Activated T-helper 1 cell treated with Interleukin-2 at 50 U/mL for 16 hours (primary cell): ENCODE measurements at places on chromosomes 6 and 20.

- no peak for DNase-seq
These were observed 190.6 kb downstream of the MANEA start for GRCh38 chr6:95767897-95768463.

DNA sequence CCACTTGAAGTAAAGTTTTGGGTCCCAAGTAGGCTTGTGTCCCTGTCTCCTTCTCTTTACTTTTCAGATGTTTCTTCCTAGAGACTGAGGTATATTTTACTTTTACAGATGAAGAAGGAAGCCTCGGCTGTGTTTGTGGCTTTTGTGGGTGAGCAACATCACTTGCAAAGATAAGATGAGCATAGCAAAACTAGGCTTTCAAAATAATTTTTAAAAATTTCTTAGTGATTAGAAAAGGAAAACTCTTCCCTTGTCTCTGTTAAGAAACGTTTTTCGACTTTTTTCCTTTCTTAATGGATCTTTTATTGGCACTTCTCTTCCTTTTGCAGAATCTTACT, 7.6 kb downstream of the PTPN1 start:
- no peak for DNase-seq

GRCh38 chr6:165218829-165219228, 90.6 kb downstream of the C6orf118 start:
- no peak for DNase-seq

DNA sequence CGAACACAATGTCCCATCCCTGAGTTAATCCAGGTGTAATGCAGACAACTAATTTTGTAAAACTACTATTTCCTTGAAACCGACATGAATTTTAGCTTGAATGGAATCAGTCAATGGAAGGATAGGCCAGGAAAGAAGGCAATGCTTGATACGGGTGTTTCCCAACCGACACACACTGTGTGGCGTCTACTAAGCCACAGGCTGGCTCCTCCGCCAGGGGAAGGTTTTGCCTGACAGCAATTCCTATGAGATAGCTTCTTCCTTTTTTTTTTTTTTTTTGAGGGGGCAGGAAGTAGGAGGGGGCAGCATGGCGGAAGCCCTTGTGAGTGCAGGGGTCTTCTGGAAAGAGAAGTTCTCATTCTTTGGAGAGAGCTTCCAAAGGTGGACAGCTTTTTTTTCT, 12.0 kb upstream of the LAMA4 start:
- no peak for DNase-seq

DNA sequence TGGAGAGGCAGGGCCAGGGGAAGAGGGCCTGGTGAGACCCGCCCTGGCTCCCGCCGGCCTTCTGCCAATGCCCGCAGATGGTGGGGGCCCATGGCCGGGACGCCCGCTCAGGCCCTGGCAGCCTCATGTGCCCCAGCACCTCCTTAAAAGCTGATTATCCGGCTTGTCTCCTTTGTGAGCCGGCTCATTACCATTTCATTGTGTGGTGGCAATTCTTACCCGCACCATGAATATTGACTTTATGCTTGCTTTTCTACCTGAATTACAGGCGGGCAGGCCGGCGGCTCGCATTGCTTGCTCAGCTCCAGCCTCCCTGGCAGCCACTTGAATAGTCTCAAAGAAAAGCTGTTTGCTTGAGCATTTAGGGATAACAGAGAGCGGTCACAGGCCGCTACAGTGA, 120.0 kb upstream of the JAG1 start:
- no peak for DNase-seq

DNA sequence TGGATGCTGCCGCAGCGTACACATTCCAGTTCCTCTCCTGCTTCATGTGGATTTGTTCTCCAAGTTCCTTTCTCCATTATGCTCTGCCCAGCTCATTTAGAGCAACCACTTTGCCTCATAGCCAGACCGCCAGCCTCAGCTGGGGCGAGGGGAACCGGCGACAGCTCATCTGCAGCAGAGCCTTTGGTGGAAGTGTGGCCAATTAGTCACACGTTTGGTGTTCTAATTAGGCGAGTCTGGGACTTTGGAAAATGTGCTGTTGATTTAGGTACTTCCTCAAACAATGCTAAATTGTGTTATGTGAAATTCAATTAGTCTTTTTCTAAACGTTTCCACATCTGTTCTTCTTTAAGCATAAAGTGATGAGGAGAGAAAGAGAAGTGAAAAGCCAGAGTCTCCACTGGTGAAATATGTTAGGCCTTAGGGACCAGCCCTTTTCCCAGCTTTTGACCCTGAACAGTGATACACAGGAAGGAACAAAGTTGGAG, 217.9 kb downstream of the TBX18 start:
- DNase-seq = no peak

- DNase-seq = no peak
These were observed 58.9 kb downstream of the IPCEF1 start for GRCh38 chr6:154297721-154298120.

- DNase-seq = peak; percentile 30
These were observed 92.0 kb upstream of the PRDM1 start for GRCh38 chr6:105994118-105994590.

DNA sequence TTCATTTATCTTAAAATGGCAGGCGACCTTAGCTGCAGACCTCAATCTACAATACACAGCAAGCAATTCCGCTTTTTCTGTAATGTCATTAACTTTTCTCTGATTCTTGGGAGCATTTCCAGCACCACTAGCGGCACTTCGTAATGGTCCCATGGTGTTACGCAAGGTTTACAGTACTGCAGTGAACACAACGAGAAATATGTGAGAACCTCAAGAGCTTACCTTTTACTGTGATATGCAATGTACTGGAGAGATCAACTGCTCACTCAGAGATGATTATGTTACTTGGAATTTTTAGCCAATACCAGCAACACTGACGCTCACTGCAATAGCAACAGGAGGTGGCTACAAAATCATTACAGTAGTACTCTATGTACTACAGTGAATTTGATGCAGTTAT, 2.8 kb upstream of the CEP43 start:
- DNase-seq = no peak

GRCh38 chr20:19996917-19997316, 20.2 kb upstream of the NAA20 start:
- DNase-seq = no peak

GRCh38 chr20:7496394-7496991, 443.8 kb downstream of the HAO1 start:
- no peak for DNase-seq

- no peak for DNase-seq
These were observed 165.3 kb upstream of the SNX9 start for GRCh38 chr6:157657754-157658153.

DNA sequence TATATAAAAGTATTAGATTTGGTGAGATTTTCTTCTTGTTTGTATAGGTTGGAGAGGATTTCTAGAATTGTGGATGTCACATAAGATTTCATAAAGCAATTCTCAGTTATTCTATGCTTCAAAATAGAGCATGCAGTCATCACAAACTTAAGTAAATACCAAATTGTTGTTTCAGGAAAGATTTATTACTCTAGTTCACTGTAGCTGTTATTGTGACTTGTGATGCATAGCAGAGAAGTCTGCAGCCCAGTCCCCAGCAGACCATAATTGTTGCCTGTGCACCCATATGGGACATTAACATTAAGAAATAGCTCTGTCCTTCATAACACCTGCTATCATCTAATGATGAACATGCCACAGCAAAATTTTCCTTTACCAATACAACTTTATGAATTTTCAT, 228.0 kb upstream of the FAM83B start:
- no peak for DNase-seq

DNA sequence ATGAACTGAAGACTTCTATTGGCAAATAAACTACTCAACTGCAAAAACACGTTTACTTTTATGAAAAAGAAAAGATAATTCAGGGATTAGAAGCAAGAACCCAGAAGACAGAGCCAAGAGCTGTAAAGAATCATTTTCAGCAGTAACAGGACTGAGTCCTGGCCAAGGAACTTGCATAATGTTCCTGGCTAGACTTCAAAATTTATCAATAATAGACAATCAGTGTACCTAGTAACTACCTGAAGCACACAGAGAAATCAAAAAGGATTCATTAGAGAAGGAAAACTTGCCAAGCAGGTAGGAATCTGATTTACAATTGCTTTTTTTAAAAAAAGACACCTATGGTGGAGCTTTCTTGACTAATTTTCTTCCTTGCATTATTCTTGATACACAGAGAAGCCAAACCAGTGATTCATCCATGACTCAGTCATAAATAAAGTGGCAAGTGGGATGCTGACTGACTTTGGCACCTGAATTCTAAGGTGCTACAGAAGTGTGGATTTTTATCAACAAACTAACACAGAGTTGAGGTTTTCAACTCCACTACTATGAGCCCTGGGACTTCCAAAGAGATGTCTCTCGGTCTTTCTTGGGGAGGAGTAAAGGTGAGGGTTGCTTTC, 281.3 kb downstream of the BMP7 start:
- no peak for DNase-seq

DNA sequence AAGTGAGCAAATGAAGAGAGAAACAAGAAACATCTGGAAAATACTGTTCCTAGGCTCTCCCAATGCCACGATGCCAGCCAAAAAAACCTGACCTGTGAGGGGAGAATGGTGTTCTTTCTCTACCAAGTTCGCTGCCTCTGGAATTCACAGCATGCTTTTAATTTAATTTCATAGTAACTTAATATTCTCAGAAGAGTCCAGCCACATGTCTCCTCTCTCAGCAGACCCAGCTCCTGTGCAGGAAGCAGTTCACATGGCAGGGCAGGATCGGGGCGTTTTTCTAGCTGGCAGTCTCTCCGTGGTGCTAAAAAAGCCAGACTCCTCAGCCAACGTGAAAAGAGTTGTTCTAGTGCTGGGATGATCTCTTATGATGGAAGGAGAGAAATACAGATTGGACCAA, 57.5 kb downstream of the BFSP1 start:
- no peak for DNase-seq

DNA sequence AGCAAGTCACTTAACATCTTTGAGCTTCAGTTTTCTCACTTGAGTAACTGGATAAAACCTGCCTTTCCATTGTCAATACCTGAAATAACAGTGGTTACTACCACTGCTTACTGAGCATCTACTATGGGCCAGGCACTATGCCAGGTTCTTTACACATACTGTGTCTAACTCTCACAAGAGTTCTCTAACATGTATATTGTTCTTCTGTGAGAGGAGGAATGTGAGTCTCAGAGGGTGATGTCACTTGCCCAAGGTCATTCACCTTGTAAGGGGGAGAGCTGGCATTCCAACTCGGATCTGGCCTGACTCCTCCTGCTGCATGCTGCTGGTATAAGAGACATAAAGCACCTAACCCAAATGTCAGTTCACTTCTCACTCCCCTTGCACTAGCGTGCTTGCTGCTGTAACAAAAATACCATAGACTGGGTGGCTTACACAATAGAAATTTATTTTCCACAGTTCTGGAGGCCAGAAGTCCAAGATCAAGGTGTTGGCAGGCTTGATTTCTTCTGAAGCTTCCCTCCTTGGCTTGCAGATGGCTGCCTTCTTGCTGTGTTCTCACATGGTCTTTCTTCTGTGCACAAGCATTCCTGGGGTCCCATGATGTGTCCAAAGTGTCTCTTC, 21.9 kb upstream of the SGK2 start:
- DNase-seq = no peak

DNA sequence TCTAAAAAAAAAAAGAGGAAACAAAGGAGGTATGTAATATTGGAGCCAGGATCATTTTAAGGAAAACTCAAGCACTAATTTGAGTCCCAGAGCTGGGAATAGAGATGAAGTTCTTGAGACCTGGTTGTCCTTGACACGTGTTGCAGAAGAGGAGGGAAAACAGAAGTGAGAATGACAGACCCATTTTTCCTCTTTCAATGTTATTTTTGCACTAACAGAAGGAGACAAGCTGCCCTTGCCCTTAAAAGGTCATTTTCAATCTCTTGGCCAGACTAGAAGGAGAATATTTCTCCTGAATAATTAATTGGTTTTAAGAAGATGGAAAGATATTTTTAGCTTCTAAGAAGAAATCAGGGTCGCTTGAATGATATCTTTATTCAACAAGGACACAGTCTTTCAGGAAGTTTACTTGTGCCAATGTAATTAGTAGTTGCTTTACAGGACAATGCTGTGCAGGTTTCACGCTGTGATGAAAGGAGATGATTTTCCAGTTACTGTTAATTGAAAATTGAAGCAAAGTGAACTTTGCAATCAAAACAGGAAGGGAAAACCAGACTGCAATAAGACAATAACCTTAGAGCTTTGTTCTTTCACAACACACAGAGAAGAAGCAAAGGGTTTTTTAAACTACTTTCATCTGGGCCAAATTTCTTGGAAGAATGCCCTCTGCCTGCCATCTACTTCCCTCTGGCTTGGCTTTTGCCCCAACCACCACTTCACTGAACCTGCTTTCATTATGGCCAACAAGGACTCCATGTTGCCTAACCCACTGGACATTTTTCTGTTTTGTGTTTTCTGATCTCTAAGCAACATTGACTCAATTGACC, 107.8 kb upstream of the SHLD1 start:
- no peak for DNase-seq

GRCh38 chr6:16400248-16400760, 161.9 kb downstream of the GMPR start:
- DNase-seq = no peak

- no peak for DNase-seq
These were observed 24.1 kb upstream of the ARFGEF2 start for GRCh38 chr20:48897305-48898010.

DNA sequence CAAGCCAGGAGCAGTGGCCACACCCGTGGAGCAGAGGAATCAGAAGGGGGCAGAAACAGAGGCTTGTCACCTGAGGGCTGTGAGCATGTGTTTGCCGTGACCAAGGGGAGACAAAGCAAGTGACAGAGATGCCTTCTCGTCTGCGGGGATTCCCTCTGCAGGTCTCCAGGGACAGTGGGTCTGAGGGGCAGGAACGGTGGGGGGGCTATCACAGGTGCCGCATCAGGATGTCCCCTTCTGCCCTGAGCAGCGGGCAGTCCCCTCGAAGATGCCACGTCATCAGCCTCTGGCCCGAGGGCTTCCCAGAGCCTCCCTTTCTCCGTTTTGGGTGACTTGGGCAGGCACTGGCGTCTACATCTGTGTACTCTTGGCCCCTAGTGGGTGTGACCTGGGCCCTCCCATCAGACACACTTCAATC, 338.7 kb downstream of the PREX1 start:
- DNase-seq = no peak

DNA sequence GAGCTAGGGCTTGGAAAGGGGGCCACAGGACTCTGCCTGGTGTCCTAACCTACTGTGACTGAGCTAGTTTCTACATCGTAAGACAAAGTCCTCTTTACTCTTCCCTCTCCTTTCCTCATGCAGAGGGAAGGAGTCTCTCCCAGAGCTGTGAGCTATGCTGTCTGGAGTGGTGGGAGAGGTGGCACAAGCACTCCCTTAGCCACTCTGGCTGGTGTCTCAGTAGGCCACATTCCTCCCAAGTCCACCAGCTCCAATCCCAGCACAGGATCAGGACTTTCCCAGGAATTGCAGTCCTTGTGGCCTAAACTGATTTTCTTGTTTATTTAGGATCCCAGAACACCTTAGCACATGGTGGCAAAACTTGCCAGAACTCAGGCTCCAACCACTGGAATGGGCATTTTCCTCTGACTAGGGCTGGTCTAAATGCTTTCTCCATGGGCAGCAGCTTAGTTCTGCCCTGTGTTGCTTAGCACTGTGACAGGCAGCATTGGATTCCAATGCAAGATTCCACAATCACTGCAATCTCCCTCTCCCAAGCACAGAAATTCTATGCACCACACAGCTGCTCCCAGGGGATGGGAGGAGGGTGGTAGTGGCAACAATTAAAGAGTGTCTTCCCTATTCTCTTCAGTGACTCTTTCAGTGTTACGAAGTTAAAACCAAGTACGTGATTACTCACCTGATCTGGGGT, 733.3 kb downstream of the HACE1 start:
- DNase-seq = no peak
